H7 (cell line): ENCODE measurements at places on chromosomes 11 and 22.
A peak's percentile ranks its signal among the peaks of the same experiment; 100 is the strongest.

GRCh38 chr11:96841792-96842191 lies 452.0 kb downstream of the JRKL start:
- DNase-seq = no peak

- DNase-seq = no peak
Measured at GRCh38 chr22:47816121-47816862, 1053.8 kb downstream of the TBC1D22A start.

- peak; percentile 71 for DNase-seq
Measured at GRCh38 chr11:117565709-117566108, 231.3 kb downstream of the DSCAML1 start.

DNA sequence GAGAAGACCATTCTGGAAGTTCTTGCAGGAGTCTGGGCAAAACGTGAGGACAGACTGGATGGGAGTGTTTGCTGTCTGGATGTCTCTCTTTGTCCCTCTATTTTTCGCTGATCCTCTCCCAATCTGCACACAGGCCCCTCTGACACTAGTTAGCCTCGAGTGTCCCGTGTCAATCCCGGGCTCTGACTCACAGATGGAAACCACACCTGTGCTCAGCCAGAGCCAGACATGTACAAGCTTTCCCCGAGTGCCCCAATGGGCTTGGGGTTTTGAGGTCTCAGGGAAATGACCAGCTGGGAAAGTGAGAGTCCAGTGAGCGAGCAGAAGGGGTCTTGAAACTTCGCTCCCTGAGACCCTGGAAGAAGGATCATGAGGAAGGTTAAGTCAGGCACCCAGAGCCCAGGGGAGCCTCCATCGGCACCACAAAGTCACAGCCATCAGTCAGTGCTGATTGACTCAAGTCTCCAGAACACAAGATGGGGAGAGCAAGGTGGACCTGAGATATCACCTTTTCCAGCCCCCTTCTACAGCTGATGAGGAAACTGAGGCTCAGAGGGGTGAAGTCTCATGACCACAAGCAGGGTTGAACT lies 13.9 kb downstream of the APOL2 start:
- DNase-seq = no peak

- no peak for DNase-seq
Measured at GRCh38 chr11:88043149-88043548, 132.1 kb downstream of the RAB38 start.

GRCh38 chr11:84947970-84948580 lies 679.1 kb downstream of the DLG2 start:
- no peak for DNase-seq

- DNase-seq = no peak
Measured at GRCh38 chr11:9138612-9139579, 47.5 kb upstream of the SCUBE2 start.

- no peak for DNase-seq
Measured at GRCh38 chr22:45775569-45776312, 104.1 kb downstream of the ATXN10 start.

DNA sequence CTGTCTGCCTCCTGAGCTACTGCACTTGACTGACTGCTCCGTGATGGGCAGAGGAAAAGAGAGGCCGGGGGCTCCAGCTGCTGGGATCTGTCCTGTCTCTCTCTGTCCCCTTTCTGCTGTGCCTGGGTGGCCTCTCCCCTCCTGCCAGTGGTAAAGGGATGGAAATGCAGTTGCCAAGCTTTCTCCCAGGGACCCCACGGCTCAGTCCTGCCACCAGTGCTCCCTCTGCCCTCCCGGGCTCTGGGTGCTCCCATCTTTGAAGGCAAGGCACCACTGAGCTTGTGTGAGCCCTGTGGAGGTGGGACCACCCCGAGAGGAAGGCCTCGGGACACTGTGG lies 32.0 kb downstream of the NADSYN1 start:
- no peak for DNase-seq

- no peak for DNase-seq
Measured at GRCh38 chr11:91163619-91164451, 941.0 kb upstream of the CHORDC1 start.

DNA sequence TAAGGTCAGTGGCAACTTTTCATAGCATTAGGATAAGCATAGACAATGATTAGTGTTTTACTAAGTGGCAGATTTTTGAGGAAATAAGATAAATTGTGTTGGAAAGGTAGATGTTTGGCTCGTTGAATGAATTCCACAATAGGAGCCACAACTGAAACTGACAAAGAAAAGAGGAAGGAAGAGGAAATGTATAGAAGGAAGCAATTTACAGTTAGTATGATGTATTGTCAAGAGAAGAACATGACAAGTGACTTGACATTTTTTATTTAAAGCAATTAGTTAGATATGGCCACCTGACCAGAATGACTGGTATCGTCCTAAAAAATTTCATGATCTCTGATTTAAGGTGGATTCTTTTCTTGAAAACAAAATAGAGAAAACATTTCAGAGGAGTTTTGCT lies 3.1 kb upstream of the RAG2 start:
- no peak for DNase-seq

GRCh38 chr22:50236731-50237409 lies 8.0 kb downstream of the TUBGCP6 start:
- peak; percentile 84 for DNase-seq
